ENCODE measurements at places on chromosomes 3 and 15.

DNA sequence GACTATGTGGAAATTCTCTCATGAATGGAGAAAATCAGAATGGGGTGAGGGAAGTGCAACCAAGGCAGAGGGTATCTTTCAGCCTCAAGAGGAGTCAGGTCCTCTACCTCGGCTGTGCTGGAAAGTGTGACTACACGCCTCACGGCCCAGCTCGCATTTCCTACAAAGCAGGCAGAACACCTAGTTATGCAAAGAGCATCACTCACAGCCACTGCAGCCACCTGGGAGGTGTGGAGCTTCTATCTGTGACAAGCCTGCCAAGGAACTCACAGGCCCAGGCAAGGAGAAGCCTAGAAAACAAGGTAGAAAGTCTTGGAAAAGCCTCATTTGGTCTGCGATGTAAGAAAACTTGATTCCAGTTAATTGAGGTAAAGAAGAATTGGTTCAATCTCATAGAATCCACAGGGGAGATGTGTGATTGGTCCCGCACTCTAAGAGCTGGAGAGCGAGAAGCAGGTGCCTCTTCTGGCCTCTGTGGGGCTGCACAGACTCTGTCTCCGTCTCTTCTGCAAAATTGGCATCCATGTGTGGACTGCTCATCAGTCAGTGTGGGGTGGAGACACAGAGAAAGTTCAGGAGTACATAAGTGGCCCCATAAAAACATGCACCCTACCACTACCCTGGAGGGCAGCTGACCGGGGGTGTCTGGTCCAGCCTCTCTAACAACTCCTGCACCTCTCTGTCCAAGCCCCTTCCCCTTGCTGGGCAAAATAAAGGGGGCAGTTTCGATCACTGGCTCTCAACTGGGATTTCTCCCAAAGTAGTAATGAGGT is 76.8 kb downstream of the TAMM41 start:
- DNase-seq, result no peak

GRCh38 chr3:119582178-119582577 is 2.9 kb downstream of the ADPRH start:
- DNase-seq, result no peak

GRCh38 chr3:63193647-63194046 is 84.5 kb upstream of the SYNPR start:
- no peak for DNase-seq

- no peak for DNase-seq
Measured at GRCh38 chr3:21054064-21054463, 696.9 kb downstream of the ZNF385D start.

- DNase-seq, result no peak
Measured at GRCh38 chr3:14403619-14404155, 1.3 kb downstream of the SLC6A6 start.

DNA sequence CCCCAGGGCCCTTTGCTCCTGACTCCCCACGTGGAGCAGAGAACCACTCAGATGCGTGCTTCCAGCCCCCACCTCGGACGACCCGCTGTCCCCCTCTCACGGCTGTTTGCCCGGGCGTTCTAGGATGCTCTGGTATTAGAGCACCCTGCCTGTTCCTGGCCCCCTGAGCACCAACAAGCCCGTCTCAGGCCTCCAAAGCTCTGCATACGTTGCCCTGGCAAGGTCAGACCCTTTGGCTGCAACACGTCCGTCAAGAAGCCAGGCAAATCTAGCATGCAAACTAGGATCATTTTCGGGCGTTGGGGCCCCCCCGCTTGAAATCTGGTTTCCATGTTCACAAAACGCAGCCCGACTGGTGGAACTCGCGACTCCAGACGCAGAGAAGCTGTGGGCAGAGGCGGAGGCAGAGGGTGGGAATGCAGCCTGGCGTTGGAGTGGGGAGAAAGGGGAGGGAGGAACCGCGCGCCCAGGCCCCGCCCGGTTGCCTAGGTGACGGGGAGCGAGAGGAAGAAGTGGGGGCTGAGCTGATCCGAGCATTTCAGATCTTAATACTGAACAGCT is 86.2 kb upstream of the PIAS1 start:
- peak; percentile 91 for DNase-seq

Measured in islet precursor cell (in vitro differentiated cells).